ENCODE measurements at places on chromosomes 2 and 18. TPM values are rescaled to one million over a fixed set of nuclear protein-coding genes. Genes with fewer than 3 reads are reported as not detected.

The UGT1A5 gene
- 6.5 TPM for total RNA-seq

The FHL2 gene
- total RNA-seq, result 132 TPM

The OSR1 gene
- 8.1 TPM for total RNA-seq

The FOXI3 gene
- total RNA-seq, result not detected

The CIAO1 gene
- 57.5 TPM for total RNA-seq

The LAMA1 gene
- total RNA-seq, result 20.8 TPM

The CCDC150 gene
- 3.1 TPM for total RNA-seq

The BBS5 gene
- 7.1 TPM for total RNA-seq

The SLC19A3 gene
- 21.6 TPM for total RNA-seq

The CHRND gene
- total RNA-seq, result not detected

The PLA2R1 gene
- 8.0 TPM for total RNA-seq

All from mucosa of descending colon (tissue), 3 donors.